ENCODE measurements at places on chromosomes 6 and 20. TPM values are rescaled to one million over a fixed set of nuclear protein-coding genes. Genes with fewer than 3 reads are reported as not detected.

- no peaks in the 10 kb centered on the region for H3K36me3 ChIP-seq
- H3K27ac ChIP-seq = no peak overlapping the region
- H3K27me3 ChIP-seq = peaks cover 7% of the 10 kb centered on the region
- H3K4me1 ChIP-seq = no peaks in the 10 kb centered on the region
- no peak for DNase-seq
- H3K4me3 ChIP-seq = no peak overlapping the region
Measured at GRCh38 chr20:56592211-56592610, 36.9 kb upstream of the TFAP2C start.

DNA sequence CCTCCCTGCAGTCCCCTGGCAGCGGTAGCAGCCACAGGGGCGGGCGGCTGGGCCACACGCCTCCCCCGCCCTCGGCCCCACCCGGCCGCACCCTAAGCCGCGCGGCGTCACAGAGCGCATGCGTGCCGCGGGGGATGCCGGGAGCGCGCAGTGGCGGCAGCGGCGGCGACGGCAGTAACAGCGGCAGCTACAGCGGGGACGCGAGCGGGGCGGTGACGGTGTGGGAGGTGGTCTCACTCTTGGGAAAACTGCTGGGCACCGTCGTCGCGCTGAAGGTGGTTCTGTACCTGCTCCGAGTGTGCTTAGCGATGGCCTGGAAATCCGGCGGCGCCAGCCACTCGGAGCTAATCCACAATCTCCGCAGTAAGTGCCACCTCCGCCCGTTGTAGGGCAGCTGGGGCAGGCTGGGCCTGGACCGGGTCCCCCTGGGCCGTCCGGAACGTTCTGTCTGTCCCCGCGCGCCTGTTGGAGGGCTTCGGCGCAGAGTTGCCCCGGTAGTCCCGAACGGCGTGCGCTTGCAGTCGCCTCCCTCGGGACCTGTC, at the start of gene PCMT1:
PCMT1 (plus strand) TSS at position 148 of the 542 bp plus-strand sequence; CDS start at position 309, 161 bp downstream.
- no peaks in the 10 kb centered on the region for H3K27me3 ChIP-seq
- H3K27ac ChIP-seq = peak within 1 kb of the TSS; percentile 93
- H3K36me3 ChIP-seq = no peaks in the 10 kb centered on the region

DNA sequence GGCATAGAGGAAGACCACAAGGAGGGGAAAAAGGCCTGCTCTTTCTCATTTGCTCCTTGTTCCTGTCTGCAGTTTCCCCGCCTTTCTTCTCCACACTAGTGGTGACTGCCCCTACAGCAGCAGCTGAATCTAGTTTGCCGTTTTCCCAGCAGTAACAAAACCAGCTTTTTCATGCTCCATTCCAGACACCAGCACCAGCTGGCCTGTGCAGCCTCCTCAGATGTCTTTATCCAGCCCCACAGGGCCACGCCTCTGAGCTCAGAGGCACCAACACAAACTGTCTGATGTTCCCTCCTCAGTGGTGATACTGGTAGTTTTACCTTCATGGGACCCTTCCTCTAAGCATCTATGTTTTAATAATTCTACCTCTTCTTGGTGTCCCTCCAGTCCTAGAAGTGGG, 70.4 kb upstream of the SLC24A3 start:
- no peaks in the 10 kb centered on the region for H3K4me1 ChIP-seq
- peaks cover 13% of the 10 kb centered on the region for H3K27me3 ChIP-seq
- DNase-seq = no peak

DNA sequence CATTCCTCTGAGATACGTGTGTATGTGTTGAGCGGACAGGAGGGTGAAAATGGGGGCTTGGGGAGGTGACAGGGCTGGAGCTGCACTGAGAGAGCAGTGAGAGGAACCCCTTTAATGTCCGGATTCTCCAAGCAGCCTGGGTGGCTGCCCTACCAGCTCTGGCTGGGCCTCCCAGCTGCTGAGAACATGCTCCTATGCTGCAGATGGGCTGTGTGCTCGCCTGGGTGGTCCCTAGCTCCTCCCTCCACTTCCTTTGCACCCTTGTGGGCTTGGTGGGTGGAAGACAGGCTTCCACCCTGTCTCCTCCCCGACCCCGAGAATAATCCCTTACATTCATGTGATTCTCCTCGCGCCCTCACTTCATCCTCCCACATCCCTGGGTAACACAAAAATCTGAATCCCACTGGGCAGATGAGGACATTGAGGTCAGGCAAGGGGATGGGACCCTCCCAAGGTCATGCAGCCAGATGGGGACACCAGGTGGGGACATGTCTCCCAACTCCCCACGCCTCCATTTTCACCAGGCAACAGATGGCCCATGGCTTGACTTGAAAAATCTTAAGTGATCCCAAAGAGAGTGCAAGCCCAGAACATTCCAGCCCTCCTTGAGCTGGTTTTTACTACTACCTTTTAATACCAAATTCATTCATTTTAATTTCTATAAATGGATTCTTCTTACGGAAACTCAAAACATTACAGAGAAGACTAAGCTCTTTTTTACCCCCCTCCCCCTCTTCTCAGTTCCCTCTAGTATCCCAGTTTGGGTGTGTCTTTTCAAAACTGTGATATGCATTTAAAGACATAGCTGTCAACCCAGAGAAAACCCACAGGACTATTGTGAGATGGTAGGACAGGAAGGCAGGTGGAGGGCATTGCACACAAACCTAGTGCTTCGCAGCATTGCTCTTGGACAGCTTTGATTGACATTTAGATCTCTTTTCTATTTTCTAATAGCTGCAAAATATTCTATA, 5.0 kb upstream of the PDRG1 start:
- no peak overlapping the region for H3K4me3 ChIP-seq
- no peak overlapping the region for H3K27ac ChIP-seq
- no peaks in the 10 kb centered on the region for H3K36me3 ChIP-seq

GRCh38 chr6:5730585-5731263, 276.0 kb downstream of the NRN1 start:
- no peak overlapping the region for H3K27ac ChIP-seq
- no peak for DNase-seq
- H3K36me3 ChIP-seq = no peaks in the 10 kb centered on the region
- H3K27me3 ChIP-seq = no peaks in the 10 kb centered on the region
- H3K4me1 ChIP-seq = peaks cover 33% of the 10 kb centered on the region
- H3K4me3 ChIP-seq = no peak overlapping the region

GRCh38 chr6:130447374-130447773, 81.6 kb downstream of the TMEM200A start:
- H3K27me3 ChIP-seq = no peaks in the 10 kb centered on the region
- no peak overlapping the region for H3K27ac ChIP-seq
- no peaks in the 10 kb centered on the region for H3K4me1 ChIP-seq
- DNase-seq = no peak
- no peak overlapping the region for H3K4me3 ChIP-seq

GRCh38 chr20:1831096-1831495, 64.1 kb upstream of the SIRPA start:
- no peaks in the 10 kb centered on the region for H3K4me1 ChIP-seq
- H3K36me3 ChIP-seq = no peaks in the 10 kb centered on the region
- H3K27ac ChIP-seq = no peak overlapping the region
- H3K27me3 ChIP-seq = peaks cover 22% of the 10 kb centered on the region

DNA sequence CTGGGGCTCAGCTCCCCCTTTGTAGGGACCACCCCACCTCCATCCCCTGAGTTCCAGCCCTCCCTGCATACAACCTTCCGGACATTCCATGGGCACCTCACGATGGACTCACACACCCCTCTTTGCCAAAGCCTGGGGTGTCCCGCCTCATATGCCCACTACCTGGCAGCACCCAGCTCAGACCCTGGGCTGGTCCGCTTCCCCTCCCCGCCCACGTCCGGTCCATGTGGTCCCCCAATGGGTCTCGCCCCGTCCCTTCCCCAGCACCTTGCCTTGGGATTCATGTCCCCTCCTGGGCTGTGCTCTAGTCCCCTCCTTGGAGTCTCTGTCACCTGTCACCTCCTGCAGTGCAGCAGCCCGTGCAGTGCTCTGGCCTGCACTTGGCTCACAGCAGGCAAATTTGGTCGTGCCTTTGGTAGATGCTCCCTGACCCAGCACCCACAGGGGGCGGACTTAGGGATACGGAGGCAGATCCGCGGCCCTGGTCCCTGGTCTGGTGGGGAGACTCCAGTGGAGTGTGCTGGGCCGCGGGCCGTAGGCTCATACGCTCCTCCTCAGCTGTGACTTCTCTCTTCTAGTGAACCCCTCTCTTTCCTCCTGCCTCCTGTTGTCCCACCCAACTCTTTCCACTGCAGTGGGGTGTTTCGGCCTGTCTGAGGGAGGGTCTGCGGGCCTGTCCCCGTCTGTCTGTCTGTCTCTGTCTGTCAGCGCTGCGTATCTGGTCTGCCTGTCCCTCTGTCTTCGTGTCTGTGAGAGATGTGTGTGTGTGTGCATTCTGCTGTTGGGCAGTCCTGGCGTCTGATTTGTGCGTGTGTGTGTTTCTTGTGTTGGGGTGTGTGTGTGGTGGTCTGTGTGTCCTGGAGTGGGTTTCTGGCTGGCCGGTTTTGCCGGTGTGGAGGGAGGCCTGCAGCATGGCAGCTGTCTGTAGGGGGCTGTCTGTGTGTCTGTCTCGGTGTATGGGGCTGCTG, 69.5 kb downstream of the SRC start:
- H3K4me1 ChIP-seq = peaks cover 5% of the 10 kb centered on the region
- H3K27ac ChIP-seq = no peak overlapping the region
- DNase-seq = no peak
- H3K4me3 ChIP-seq = no peak overlapping the region
- no peaks in the 10 kb centered on the region for H3K36me3 ChIP-seq

DNA sequence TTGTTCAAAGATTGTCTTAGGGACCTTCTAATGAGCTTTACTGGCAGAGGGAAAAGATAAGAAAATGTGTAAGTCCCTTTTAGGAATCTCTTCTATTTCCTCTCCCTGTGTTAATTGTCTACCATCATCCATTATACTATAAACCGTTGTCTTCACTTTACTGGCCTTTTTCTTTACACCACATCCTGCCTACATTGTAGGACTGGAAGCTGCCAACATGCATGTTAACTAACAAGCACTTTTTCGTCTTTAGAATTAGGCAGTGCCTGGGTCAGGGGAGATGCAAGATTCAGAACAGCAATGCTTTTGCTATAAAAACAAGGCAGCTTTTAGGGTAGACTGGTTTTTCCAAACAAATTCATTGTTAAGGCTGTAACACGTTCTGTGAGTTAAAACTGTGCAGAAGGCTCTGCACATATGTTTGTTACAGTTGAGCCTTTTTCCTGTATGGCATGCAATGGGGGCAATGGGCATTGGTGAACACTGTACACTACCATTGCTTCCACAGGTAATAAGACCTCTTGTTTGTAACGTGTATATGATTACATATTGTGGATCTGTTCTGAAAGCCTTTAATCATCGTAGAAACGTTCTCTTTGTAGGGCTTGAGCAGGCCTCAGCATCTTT, 10.9 kb upstream of the PKIG start:
- H3K27ac ChIP-seq = peak overlapping the region; percentile 54
- no peak for DNase-seq
- H3K36me3 ChIP-seq = peaks cover 2% of the 10 kb centered on the region
- H3K27me3 ChIP-seq = no peaks in the 10 kb centered on the region
- peaks cover 33% of the 10 kb centered on the region for H3K4me1 ChIP-seq

DNA sequence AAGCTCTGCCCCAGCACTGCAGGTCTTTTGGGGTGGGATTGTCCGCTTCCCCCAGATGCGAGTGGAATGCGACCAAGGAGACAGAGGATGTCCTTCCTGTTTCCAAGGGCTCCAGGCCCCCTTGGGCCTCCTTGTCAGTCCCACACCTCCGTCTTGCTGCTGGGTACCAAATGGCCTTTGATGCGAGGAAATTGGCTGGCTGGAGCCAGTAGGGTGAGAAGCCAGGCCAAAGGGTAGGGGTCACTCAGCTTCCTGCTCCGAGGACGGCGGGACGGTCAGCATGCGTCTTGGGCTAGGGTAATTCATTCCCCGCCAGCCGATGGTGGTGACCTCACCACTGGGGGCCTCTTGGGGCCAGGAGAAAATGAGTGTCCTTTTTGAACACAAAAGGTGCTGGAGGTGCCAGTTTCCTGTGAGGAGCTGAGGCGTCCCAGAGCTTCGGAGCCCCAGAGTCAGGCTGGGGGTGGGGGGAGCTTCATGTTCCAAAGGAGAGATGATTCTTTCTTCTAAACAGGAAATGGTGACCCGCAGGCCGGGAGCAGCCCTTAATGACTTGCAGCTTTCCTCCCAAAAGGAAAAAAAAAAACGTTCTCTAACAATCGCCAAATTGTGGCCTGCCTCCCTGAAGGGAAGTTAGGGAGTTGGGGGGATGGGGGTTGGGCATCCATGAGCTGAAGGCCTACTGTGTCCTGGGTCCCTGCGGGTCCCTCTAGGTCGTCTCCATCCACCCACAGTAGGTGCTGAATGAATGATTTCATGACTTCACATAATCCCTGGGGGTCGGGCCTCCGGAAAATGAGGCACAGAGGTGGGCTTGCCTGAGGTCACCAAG, 6.7 kb downstream of the SNAI1 start:
- H3K27me3 ChIP-seq = no peaks in the 10 kb centered on the region
- H3K4me3 ChIP-seq = no peak overlapping the region
- no peak overlapping the region for H3K27ac ChIP-seq
- no peaks in the 10 kb centered on the region for H3K4me1 ChIP-seq
- DNase-seq = no peak
- H3K36me3 ChIP-seq = no peaks in the 10 kb centered on the region

GRCh38 chr20:888057-888456, 28.1 kb downstream of the ANGPT4 start:
- peaks cover 7% of the 10 kb centered on the region for H3K4me1 ChIP-seq
- DNase-seq = no peak
- peaks cover 31% of the 10 kb centered on the region for H3K27me3 ChIP-seq
- no peak overlapping the region for H3K27ac ChIP-seq
- no peaks in the 10 kb centered on the region for H3K36me3 ChIP-seq
- no peak overlapping the region for H3K4me3 ChIP-seq

GRCh38 chr6:37965964-37966676, 146.6 kb downstream of the ZFAND3 start:
- no peak for DNase-seq
- H3K36me3 ChIP-seq = peaks cover 23% of the 10 kb centered on the region
- peak overlapping the region; percentile 57 for H3K27ac ChIP-seq
- H3K4me1 ChIP-seq = peaks cover 38% of the 10 kb centered on the region

GRCh38 chr6:139944131-139944530, 569.7 kb upstream of the CITED2 start:
- H3K27me3 ChIP-seq = peaks cover 4% of the 10 kb centered on the region
- H3K36me3 ChIP-seq = no peaks in the 10 kb centered on the region
- DNase-seq = no peak
- no peak overlapping the region for H3K27ac ChIP-seq
- no peaks in the 10 kb centered on the region for H3K4me1 ChIP-seq
- no peak overlapping the region for H3K4me3 ChIP-seq

GRCh38 chr6:1912731-1913130, 303.0 kb downstream of the FOXC1 start:
- no peak overlapping the region for H3K4me3 ChIP-seq
- H3K27ac ChIP-seq = no peak overlapping the region
- DNase-seq = no peak
- peaks cover 17% of the 10 kb centered on the region for H3K36me3 ChIP-seq

GRCh38 chr20:53052380-53052779, 80.2 kb downstream of the TSHZ2 start:
- H3K27me3 ChIP-seq = no peaks in the 10 kb centered on the region
- no peak overlapping the region for H3K4me3 ChIP-seq

The DNAAF9 gene
- total RNA-seq = 4.8 TPM

The TOP1 gene
- 48.3 TPM for total RNA-seq

The SLA2 gene
- 34.3 TPM for total RNA-seq

The NKAPL gene
- total RNA-seq = 1.7 TPM

The CYP39A1 gene
- not detected for total RNA-seq

The ERVFRD-1 gene
- not detected for total RNA-seq

The TXNDC5 gene
- 12.1 TPM for total RNA-seq

The LY86 gene
- total RNA-seq = 3.0 TPM

The NOX3 gene
- total RNA-seq = not detected

The ZNF334 gene
- total RNA-seq = 0.91 TPM

The PRIM2 gene
- total RNA-seq = 15.1 TPM

The EEF1A2 gene
- total RNA-seq = 0.16 TPM

The PHF3 gene
- 115 TPM for total RNA-seq

The GSTA3 gene
- total RNA-seq = not detected
